Effector CD4-positive, alpha-beta T cell (primary cell): ENCODE measurements at places on chromosomes 12 and 14.

GRCh38 chr12:188910-189621 lies 24.9 kb downstream of the SLC6A12 start:
- DNase-seq, result no peak

DNA sequence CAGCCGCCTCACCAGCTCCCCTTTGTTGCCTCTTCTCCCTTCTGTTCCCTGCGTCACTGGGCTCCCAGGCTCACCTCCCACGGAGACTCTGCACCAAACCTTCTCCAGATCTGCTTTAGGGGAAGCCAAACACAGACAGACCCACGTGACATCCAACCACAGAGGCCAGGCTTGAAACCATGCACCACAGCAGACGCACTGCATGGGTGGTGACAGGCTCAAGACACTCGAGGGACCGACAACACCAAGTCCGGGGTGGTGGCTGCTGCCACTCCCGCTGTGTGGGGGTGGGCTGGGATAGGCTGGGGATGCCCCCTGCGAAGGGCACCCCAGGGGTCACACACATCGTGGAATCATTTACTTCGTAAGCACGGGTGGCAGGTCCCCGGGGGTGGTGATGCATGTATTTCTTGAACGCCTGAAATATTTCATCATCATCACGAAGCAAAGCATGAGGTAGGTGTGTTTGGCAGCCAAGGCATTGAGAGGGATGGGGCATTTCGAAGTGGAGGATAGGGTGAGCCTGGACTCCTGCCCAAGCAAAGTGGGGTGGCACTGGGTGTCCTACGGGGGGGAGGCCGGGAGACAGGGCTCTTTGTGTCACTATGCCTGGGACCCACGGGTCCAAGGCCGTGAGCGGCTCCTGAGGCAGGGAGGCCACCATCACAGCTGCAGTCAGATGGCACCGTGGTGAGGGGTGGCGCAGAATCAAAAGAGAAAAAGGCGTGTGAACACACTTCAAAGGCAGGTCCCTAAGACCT lies 66.8 kb upstream of the RFLNA start:
- no peak for DNase-seq

- DNase-seq, result no peak
These were observed 6.8 kb upstream of the LHX5 start for GRCh38 chr12:113478351-113479011.

- DNase-seq, result no peak
These were observed 72.8 kb downstream of the IFT81 start for GRCh38 chr12:110197003-110197402.

DNA sequence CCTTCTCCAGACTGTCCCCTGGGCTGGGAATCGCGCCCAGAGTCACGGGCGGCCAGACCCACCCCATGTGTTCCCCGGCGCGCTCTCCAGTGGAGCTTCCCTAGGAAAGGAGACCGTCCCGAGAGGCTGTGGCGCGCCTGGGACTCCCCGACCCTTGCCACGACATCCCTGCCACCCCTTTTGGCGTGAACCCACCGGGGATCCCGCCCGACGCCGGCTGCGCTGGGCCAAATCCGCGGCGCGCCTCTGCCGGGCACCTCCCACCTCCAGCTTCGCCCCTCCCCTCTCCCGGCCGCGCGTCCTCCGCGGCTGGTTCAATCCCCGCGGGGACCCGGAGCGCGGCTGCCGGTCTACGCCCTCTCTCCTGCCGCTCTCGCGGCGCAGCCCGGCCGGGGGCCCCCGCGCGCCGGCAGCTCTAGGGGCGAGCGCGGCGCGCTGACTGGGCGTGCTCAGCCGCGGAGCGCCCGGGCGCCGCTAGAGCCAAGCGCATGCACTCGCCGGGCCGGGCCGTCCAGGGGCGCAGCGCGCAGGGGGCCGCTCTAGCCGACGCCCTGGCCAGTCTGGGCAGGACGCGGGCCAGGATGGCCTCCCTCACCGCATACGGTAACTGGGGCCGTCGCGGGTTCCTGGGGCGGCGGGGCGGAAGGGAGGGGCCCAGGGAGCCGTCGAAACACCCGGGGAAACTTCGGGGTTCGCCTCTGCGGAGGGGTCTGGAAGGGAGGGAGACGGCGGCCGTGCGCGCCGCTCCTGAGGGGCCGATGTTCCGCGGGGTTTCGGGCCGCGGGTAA lies 77.4 kb upstream of the ANO4 start:
- DNase-seq, result no peak

DNA sequence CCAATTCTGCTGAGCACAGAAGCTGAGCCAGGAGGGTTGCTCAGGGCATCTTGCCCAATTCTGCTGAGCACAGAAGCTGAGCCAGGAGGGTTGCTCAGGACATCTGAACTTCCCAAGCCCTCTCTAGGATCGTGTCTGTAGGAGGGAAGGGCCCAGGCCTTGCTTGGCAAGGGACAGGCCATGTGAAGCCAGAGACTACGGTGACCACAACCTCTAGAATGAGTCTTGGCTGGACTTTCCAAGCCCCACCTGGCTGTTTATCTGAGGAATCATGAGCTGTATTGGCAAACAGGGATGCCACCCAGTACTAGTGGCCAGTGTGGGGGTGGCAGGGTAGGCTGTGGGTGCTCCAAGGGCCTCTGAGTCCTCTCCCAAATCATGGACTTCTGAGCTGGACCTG lies 7.7 kb upstream of the SERPINA6 start:
- no peak for DNase-seq

DNA sequence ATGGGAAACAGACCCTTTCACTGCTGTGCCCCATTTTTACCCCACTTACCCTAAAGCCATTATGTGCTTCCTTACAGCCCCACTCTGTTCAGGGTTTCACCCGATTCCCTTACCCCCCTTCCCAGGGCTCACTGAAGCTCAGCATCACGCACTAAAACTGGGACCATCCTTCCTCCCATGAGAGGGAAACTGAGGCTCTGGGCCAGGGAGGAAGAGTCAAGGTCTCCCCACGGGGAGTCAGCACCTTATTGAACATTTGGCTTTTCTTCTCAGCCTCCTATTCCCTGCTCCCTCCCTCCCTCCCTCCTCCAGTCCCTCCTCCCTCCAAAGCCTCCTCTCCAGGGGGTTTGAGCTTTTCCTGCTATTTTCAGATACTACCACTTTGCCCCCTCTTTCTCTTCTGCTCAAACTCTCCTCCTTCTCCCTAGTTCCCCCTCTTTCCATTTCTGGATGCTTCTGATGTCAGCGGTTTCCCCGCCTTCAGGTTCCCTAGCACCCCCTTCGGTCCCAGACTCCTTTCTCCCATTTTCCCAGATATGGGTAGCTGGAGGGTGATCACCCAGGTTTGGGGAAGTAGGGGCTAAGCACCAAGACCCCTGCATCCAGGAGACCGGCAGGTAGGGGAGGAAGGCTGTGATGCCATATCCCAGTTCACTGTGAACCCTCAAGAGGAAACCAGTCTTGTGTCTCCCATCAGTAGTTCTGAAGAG lies 960 bp downstream of the GPR162 start:
- no peak for DNase-seq

DNA sequence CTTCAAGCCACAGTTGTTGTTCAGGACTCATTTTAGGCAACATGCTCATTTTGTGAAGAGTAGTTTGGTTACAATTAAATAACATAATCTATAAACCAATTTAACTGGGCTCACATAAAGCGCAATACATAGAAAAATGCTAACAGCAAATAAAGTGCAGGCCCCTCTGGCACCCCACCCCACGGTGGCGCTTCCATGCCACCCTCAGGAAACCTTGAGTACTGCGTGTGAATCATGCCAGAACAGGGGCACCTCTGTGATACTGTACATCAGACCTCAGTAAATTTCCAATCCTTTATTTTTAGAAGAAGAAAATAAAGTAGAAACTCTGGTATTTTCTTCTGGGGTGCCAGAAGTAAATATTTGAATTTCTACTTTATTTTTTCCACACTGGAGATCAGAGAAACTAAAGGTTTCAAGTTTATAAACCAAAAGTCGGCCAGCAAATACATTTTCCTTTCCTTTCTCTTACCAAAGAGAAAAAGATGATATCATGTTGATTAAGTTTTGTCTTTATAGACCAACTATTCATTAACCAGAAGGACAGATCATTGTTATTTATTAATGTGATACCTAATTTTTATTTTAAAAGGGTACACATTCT lies 316.8 kb downstream of the PAWR start:
- no peak for DNase-seq

- DNase-seq, result no peak
These were observed 150.4 kb downstream of the CALM1 start for GRCh38 chr14:90547250-90547649.

GRCh38 chr12:77742631-77743030 lies 88.1 kb upstream of the NAV3 start:
- no peak for DNase-seq

DNA sequence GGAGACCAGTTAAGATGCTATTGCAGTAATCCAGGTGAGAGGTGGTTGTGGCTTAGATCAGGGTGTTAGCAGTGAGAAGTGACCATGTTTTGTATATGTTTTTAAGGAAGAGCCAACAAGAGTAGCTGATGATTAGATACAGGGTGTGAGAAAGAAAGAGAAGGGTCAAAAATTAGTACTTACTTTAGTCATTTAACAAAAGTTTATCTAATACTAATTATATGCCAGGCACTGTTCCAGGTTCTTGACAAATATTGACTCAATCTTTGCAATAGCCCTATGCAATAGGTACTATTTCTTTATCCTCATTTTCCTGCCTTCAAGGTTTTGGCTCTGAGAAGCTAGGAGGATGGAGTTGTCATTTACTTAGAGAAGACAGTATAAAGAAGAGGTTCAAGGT lies 70.2 kb downstream of the SSPN start:
- no peak for DNase-seq

DNA sequence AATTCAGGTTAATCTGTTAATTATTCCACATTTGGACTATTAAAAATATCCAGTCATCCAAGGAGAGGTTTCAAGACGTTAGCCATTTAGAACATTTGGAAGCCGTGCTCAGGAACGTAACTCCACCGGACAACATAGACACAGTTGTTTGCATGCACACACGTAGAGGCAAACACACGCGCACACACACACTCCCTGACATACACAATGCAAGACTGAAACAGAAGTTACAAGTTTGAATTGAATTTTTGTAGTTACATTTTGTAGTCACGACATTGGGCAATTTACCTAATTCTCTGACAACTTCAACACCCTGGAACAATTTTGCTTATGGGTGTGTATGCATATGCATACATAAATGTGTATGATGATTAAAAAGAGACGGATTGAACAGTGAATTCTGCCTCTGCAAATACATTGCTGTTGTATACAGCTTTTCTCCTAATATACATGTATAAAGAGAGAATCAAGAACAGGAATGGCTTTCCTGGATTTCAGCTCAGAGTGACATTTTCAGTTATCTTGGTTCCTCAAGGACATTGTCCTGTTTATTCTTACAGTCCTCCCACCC lies 298.8 kb downstream of the LRFN5 start:
- no peak for DNase-seq

GRCh38 chr12:106861984-106862916 lies 87.8 kb downstream of the RIC8B start:
- no peak for DNase-seq

DNA sequence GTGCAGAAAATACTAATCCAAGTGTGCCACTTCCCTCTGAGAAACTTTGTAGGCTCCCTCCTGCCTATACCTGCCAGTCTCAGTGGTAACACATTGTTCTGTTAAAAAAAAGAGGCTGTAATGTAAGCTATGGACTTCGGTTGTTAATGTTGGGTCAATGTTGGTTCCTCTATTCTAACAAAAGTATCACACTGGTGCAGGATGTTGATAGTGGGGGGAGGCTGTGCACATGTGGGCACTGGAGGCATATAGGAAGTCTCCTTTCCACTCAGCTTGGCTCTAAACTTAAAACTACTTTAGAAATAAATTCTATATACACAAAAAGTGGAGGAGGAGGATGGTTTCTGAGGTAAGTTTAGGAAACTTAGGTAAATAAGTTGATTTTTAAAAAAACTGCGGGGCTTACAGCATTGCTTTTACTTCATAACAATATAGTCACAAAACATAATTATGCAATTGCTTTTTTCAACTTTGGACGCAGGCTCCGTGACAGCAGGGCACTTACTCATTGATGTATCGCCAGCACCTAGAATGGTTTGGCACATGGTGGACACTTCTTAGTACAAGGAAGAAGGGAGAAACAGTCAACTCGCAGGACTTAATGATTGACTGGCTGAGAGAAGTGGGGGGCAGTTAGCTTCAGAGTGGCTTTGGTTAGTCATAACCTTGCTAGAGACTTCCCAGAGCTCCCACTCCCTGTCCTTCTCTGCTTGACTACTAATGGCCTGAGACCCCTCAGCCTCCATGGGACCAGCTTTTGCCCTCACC lies 7.9 kb upstream of the NYNRIN start:
- DNase-seq, result no peak

- no peak for DNase-seq
These were observed 121.4 kb downstream of the AACS start for GRCh38 chr12:125186471-125187147.

DNA sequence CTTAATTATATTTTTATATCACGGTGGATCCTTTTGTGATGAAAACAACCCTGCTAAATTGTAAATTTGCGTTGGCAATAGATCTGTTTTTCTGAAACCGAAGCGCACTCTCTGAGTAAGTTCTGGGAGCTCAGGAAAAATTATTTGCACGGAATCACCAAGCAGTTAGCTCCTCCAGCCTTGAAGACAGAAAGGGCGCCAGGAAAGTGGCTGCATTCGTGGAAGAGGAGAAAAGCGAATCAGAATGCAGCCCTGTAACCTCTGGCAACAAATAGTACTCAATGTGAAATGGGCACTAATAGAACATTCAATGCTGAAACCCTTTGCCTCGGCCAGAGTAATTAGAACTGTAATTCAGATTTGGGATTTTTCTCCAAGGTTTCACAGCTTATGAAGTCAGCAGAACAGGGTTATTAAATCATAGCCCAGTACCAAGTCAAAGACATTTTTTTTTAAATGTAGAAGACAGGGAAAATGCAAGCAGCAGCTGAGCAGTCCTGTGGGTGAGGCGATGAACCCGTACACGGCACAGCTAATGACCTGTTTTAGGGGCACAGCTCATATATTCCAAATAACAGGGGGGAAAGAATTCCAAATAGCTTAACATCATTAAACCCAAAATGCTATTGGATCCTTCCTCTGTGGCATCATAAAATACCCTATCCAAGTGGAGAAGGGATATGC lies 251.4 kb downstream of the EGLN3 start:
- DNase-seq, result no peak

GRCh38 chr12:39272871-39273655 lies 169.9 kb downstream of the KIF21A start:
- DNase-seq, result peak; percentile 7

DNA sequence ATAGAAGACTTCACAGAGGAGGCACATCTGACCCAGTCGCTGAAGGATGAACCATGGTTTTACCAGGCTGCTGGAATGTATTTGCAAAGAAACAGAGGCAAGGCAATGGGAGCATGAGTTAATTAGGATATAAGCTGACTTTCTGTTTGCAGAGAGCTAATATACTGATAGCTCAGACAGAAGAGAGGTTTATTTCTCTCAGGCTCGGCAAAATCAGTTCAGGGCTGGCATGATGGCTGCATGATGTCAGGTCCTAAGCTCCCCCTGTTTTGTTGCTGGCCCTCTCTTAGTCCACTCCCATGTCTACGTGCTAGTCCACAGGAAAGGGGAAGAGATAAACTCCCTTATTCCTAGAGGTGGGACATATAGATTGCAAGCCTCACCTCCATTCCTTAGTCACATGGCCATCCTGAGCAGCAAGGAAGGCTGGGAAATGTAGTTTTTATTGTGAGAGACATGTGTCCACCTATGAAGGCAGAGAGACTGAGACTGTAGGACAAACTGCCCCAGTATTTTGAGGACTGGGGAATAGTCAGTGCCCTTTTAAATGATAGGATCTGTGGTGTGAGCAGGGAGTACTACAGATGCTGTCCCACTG lies 224.5 kb downstream of the VRK1 start:
- no peak for DNase-seq
